ENCODE measurements at places on chromosomes 4 and X.
A peak's percentile ranks its signal among the peaks of the same experiment; 100 is the strongest.

DNA sequence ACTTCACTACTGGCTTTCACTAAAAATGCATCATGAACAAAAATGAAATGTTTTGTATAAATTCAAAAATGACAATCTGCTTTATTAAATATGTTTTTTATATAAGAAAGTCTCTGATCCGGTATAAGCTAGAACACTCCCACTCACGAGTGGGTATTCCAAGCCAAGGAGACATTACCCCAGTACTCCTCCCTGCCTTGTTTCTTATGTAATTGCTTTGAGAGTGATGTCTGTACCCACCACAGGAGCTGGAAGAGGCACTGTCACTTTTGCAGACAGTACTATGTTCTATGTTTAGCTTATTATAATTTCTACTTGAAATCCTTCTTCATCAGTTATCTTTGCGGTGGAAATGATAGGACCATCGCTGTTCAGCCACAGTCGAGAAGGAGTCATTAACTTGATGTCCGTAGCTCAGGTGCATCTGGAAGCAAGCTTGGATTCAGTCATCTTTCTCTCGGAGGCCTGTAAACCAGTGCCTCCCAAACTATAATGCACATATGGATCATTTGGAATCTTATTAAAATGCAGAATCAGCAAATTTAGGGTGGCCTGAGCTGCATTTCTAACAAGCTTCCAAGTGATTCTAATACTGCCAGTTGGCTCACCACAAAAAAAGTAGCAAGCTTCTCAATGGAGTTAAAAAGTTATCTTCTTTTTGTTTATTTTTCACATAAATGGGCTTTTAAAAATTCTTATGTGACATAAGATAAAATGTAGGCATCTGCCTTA is 396.4 kb downstream of the GRIA2 start:
- no peak for DNase-seq

- DNase-seq, result no peak
Observed at GRCh38 chrX:66920296-66920695, 281.4 kb upstream of the EDA2R start.

GRCh38 chrX:103610282-103610681 is 2.5 kb downstream of the TCEAL3 start:
- no peak for DNase-seq

- DNase-seq, result no peak
Observed at GRCh38 chr4:87025614-87026041, 90.8 kb downstream of the AFF1 start.

- no peak for DNase-seq
Observed at GRCh38 chr4:184775854-184776555, 42.1 kb upstream of the CENPU start.

DNA sequence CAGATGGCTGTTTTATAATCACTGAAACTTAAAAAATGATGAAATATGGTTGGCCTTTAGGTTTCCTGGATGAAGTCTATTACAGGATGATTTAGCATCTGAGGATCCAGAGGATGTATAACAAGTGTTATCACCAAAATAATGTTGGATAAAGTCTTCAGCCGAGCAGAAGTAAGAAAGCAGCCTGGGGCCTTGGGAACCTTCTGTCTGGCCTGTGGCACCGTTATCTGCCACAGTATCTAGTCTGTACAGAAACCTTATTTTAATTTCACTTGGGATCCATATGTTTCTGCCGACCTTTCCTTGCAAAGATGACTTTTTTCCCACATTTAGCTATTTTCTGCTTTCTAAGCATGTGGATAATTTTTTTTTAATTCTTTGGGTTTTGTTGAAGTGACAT is 20.5 kb upstream of the ANTXR2 start:
- no peak for DNase-seq

GRCh38 chrX:28126886-28127285 is 145.6 kb upstream of the DCAF8L1 start:
- no peak for DNase-seq

DNA sequence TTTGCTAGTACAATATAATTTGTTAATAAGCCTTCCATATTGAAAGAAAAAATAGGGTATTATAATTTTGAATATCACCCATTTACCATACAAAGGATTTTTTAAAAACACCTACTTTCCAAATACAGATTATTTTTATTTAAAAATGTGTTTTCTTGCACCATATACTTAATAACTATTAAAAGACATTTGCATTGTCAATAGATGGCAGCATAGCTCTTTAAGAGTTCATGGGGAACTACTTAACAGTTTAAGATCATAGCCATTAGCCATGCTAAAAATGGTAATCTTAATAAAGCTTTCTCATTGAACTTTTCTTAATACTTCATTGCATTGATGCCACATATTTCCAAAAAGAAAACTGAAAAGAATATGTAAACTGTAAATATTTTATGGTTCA is 1995.9 kb downstream of the C4orf33 start:
- no peak for DNase-seq

DNA sequence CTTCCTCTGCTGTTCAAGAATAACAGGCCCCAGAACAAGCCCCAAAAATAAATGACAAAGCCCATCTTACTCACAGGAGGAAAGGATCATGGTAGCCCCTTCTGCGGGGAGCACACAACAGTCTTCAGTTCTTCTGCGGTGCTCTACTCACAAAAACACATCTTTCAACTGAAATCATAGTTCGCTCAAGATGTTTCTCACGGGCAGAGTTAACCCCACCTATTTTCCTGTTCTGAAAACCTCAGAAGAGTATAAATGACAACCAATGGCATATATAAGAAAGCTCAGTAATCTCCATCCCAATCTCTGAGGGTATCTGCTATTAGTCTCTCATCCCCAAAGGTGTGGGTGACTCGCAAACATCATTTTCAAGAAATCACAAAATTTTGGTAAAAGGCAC is at the start of gene TXK:
TXK (minus strand) TSS at position 170 of the 400 bp plus-strand sequence; CDS start at position 90, 80 bp downstream.
- peak; percentile 80 for DNase-seq

DNA sequence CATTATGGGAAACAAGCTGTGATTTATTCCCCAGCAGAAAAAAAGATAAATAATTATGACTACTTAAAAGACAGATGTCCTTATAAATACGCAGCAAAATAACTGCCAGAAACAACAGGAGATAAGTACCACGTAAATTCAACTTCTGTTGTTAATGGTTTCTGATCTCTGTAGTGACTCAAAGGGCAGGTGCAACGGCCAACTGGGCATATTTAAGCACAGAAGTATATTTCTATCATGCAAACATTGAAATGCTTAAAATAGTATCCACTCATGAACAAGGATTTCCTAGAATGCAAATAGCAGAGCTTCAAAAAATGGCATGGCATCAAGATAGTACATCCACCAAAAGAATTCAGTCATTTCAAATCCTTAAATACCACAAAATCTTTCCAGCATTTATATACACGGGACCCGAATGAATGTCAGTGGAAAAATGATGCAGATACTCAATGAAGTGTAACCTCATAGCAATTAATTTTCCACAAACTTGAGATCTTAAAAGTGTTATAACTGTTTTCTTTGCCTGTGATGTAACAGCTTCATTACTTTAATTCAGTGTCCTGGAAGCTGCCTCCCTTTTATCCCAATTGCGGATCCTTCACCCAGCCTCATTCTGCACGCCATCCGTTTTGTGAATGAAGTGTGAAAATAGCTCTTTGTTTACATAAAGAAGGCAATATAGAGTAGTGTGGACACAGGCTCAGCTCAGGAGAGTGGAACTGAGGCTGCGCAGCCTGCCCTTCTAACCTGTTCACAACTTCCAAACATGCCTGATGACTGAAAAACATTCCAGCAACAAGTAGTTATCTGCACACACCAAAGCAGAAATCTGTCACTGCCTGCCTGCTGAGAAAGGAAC is 10.2 kb downstream of the PDGFC start:
- no peak for DNase-seq

DNA sequence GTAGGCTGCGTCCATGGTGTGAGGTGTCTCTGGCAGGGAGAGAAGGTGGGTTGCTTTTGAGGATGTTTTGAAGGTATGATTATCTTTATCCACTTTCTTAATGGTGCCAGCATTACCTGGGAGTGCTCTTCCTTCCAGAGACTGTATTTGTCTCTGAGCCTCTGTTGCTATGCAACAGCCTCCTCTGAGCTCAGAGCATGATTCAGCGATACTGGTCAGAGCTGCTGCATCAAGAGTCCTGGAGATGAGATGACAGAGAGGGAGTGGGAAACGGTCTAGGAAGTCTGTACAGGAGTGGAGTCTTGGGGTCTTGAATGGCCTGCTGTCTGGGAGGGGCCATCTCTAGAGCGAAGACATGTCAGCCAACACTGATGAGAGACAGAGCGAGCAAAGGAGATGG is 104.4 kb upstream of the RAB40AL start:
- DNase-seq, result no peak

DNA sequence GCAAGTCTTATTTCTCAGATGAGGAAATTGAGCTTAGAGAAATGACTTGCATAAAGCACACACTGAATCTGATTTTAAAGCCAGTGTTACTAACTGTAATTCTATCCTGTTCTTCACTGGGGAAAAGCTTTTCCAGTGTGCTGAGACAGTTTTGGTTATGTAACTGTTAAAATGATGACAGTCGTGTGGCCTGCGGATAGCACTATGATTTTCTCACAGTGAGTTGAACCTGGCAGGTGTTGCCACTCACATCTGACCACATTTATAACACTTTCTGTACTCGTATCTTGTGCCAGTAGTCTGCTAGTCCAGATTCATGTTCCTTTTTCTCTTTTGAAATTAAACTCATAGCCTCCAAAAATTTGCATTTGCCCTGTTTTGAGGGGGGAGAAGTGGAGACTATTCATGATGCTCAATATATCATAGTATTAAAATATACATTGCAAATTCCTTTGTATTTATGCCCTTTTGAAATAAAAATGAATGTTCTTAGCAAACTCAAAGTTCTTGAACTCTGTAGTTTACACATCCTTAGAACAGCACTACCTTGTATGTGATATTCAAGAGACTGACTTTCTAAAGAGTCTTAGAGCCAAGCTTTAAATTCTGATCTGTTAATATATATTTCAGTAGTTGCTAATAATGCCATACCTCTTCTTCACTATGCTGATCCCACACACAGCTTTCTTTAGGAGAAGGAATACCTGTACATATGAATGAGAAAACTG is 132.3 kb downstream of the PDLIM5 start:
- DNase-seq, result no peak

GRCh38 chr4:60805500-60806313 is 394.4 kb upstream of the ADGRL3 start:
- no peak for DNase-seq

DNA sequence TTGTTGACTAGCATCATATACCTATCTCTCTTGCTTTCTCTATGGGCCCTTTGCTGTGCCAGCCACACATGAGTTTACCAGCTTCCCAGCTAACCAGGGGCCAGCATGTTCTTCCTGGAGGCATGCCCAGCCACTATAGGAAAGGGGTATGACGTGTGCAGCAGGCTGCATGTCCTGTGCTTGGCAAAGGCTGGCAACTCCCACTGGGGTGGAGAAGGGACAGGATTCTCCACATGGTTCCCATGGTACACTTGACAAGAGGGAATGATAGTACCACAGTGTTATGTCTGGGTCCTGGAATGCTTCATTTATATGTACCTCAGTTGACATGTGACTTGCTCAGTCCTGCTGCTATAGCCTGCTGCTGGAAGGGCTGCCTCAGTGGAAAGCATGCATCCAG is 78.8 kb downstream of the TMEM164 start:
- no peak for DNase-seq

DNA sequence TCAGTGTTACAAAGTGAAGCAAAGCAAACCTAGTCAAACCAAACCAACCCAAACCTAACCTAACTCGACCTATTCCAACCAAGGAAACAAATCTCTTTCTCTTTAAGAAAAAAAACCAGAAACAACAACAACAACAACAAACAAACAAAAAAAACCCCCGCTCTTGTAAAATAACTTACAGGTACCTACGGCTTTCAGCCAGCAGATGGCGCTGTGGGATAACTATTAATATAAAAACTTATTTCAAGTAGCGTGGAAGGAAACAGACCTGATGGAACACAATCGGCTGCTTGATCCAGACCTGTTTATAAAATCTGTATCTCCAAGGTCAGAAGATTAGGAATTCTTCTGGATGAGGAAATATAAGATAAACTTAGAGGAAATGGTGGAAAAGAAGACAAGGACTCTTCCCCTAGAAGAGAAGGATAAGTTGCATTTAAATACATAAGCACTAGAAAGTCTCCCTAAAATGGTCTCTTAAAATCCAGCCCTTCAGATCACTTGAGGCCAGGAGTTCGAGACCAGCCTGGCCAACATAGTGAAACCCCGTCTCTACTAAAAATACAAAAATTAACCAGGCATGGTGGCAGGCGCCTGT is 34.4 kb upstream of the CDKL5 start:
- peak; percentile 85 for DNase-seq

GRCh38 chr4:123449780-123450179 is 53.2 kb downstream of the SPRY1 start:
- no peak for DNase-seq

- DNase-seq, result no peak
Observed at GRCh38 chr4:55216863-55217635, 91.7 kb upstream of the KDR start.

- DNase-seq, result no peak
Observed at GRCh38 chr4:141455651-141456050, 180.7 kb upstream of the IL15 start.

GRCh38 chr4:182649698-182650477 is 267.3 kb downstream of the DCTD start:
- no peak for DNase-seq

GRCh38 chr4:65600656-65601055 is 69.6 kb downstream of the EPHA5 start:
- DNase-seq, result no peak

DNA sequence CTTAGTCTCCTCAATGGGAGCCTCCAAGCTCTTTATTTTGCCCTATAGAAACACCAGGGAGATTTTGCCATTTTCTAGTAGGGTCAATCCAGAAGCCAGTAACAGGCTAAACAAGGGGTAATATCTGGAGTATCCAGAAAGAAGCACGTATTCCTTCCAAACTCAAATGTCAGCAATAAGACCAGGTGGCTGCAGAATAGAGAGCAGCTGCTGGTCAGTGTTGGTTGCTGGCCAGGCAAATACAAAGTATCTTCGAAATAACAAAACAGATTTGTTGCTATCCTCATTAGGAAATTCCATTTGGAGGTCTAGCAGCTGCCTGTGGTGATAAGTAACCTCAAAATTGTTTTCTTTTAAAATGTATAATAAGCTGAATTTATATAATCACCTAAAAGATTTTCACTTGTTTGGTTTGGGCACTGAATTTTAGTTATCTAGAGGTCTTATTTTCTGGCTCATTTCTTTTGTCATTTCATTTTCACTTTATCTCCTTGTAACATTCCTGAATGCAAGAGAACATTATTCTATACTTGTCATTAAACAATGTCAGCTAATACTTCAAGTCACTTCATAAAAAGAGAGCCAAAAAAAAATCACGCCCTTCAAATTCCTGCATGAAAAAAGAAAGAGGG is 320.6 kb downstream of the DTHD1 start:
- no peak for DNase-seq

DNA sequence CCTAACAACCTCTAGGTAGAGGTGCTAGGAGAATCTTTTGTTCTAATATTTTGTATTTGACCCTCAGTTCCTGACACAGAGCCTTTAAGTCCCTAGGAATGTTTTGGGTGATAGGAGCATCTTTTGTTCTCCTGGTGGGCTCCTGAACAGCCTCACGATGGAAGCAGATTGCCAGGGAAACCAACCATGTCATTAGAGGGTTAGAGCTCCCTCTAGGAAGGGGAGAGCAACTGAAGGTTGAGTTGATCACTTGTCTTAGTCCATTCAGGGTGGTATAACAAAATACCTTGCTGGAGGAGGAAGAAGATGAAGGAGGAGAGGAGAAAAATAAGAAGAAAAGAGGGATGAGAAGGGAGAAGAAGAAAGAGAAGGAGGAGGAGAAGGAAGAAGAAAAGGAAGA is 9.2 kb downstream of the VCX start:
- DNase-seq, result no peak

GRCh38 chrX:112654871-112655270 is 24.9 kb downstream of the LHFPL1 start:
- DNase-seq, result no peak

- no peak for DNase-seq
Observed at GRCh38 chr4:101356928-101357327, 9.6 kb upstream of the PPP3CA start.
